NCI-H187 treated with DMSO at 0.1 percent for 48 hours (cell line): ENCODE measurements at places on chromosomes 1 and 21.

DNA sequence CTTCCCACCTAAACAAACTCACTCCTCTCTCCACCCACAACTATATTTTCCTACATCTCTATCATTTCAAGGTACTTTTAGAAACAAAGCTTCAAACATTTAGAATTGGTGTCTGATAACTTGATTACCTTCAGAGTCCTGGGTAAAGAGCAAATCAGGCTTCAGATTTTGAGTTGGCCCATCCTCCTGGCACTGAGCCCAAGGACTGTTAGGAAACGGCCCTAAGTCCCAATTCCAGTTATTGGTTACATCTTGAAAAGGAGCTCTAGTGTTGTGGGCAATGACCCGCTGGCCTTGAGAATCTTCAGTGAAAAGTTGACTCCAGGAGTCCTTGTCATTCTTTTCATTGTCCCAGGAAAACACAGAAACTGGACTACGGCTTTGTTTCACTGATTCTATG, 15.1 kb downstream of the MTFR1L start:
- no peak for DNase-seq

- DNase-seq: no peak
Measured at GRCh38 chr1:184768467-184768866, 13.8 kb upstream of the EDEM3 start.

DNA sequence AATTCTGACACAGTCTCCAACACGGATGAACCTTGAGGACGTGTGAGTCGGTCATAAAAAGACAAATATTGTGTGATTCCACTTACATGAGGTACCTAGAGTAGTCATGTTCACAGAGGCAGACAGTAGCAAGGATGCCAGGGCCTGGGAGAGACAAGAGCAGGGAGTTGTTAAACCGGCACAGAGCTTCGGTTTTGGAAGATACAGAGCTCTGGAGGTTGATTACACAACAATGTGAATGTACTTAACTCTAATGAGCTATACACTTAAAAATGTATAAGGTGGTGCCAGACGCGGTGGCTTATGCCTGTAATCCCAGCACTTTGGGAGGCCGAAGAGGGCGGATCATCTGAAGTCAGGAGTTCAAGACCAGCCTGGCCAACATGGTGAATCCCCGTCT, 37.8 kb upstream of the NEK2 start:
- no peak for DNase-seq

DNA sequence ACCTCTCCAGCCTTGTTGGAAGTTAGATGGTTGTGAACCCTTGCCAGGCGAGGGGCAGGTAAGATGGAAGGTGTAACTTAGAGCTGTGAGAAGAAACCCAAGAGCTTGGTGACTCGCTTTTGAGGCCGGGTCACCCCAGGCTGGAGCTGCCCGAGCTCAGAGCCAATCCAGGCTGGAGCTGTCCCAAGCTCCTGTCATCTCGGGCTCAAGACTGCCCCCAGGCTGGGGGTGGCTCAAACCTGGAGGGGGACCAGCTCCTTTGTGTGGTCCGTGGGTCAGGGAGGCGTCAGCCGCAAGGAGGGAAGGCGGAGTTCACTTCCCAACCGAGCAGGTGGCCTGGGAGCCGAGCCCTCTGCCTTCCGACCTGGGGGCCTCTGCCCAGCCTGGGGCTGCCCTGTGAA, 2.0 kb downstream of the HUNK start:
- no peak for DNase-seq

GRCh38 chr1:31470794-31471315, 57.8 kb downstream of the SERINC2 start:
- DNase-seq: no peak

DNA sequence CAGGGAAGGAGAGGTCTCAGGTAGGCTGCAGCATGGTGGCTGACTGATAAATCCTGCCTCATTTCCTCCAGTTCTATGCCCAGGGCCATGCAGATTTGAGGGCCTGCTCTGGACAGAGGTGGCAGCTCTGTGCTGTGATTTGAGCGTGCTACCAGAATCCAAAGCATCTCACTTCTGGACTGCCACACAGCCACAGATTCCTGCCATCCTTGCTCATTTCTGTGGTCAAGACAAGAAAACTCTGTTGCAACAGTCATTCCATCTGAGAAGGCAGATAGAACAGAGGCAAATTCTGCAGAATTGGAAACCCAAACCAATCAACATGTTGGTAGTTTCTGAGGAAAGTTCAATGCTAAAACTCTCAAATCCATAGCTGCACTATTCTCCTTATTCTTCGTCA, 102.8 kb upstream of the GALNT2 start:
- no peak for DNase-seq

DNA sequence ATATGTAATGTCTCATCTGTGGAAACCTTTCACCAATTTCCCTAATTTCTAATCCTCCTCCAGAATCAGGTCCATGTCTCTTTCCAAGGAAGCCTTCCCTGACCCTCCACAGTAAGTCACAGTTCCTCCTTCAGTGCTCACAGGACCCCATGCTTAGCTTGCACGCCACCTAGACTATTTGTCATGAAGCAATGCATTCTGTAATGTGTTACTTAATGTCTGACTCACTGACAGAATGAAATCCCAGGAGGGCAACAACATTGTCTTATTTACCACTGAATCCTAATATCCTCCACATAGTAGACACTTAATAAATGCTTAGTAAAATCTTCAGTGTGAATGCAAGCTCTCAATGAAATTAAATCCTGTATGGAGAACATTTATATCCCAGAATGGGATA, 245.9 kb upstream of the PLD5 start:
- DNase-seq: no peak

- no peak for DNase-seq
Measured at GRCh38 chr1:2494323-2494693, 18.2 kb downstream of the PLCH2 start.

DNA sequence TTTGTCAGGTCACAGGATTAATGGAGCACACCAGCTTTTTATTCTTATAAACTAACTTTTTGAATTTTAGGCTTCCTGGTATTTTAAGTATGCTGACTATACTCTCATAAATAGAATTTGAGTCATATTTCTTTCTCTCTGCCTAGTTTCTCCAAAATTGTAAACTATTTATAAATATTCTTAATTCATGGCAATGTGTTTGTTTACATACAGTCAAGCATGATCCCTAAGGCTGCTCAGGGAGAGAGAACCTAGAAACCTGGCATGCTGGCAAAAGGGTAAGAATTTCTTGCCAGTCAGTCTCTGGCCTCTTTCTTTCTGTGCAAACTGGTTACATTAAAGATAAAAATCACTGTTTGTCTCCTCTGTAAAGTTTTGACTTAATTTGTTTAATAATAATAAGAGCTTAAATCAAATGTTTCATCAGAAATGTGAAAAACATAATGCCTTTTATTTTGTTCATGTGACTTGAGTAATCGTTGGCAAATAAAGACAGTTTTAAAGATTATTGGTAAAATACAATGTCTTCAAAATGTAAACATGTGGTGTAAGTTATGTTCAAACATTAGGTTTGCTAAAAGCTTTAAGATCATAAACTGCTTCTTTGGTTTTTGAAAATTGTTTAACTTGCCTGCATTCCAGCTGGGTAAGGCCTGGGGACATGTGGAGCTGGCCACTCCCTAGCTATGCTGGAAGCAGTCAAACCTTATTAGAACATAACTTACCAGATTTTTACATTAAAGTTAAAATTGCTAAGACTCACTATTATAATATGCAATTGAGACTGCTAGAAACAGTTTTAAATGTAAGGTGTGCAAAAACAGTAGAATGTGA, 1401.7 kb downstream of the NCAM2 start:
- DNase-seq: no peak

- no peak for DNase-seq
Measured at GRCh38 chr1:77545970-77546369, 136.5 kb downstream of the ZZZ3 start.

DNA sequence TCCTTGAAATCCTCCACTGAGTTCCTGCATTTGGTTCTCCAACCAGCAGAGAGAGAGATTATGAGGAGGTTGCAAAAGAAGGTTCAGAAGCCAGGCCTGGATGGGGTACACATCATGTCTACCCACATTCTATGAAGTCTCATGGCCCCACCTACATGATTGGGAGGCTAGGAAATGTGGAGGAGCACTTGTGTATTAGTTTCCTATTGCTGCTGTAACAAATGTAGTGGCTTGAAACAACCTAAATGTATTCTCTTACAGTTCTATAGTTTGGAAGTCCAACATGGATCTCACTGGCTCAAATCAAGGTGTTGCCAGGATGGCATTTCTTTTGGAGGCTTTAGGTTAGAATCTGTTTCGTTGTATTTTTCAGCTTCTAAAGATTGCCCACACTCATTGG, 134.2 kb upstream of the ZNF648 start:
- DNase-seq: no peak

GRCh38 chr1:204437796-204438570, 26.4 kb upstream of the PPP1R15B start:
- DNase-seq: no peak

- no peak for DNase-seq
Measured at GRCh38 chr21:45806042-45806441, 162.5 kb downstream of the PCBP3 start.

- DNase-seq: no peak
Measured at GRCh38 chr1:20083178-20083944, 13.4 kb downstream of the PLA2G5 start.

- no peak for DNase-seq
Measured at GRCh38 chr1:159752135-159752580, 28.6 kb upstream of the DUSP23 start.

DNA sequence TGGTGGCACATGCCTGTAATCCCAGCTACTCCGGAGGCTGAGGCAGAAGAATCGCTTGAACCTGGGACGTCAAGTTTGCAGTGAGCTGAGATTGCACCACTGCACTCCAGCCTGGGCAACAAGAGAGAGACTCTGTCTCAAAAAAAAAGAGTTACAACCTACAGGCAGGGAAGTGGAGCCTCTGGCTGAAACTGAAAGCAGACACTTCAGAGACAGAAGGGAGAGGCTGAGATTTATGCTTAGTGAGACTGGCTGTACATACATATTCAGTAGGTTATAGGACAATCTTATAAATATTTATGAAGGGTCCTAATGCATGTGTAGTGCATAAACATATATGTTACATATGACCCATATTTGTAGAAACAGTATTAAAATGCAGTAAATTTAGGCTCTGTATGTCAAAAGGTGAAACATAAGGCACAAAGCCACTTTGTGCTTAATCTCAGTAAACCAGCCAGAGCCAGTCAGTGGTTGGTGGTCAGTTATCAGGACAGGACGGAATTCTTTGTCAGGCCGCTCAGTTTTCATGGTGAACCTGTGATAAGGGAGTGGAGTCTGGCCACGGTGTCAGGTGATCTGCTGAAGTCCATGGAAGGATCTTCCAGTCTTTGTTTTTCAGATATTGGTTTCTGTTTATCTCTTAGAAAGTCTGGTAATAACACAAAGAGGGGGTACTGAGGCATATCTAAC, 13.7 kb downstream of the RHEX start:
- no peak for DNase-seq

- no peak for DNase-seq
Measured at GRCh38 chr1:85022700-85023099, 25.6 kb downstream of the MCOLN3 start.

- DNase-seq: no peak
Measured at GRCh38 chr1:8533124-8533523, 215.2 kb downstream of the SLC45A1 start.

- no peak for DNase-seq
Measured at GRCh38 chr1:42684139-42684538, 1.9 kb downstream of the YBX1 start.

DNA sequence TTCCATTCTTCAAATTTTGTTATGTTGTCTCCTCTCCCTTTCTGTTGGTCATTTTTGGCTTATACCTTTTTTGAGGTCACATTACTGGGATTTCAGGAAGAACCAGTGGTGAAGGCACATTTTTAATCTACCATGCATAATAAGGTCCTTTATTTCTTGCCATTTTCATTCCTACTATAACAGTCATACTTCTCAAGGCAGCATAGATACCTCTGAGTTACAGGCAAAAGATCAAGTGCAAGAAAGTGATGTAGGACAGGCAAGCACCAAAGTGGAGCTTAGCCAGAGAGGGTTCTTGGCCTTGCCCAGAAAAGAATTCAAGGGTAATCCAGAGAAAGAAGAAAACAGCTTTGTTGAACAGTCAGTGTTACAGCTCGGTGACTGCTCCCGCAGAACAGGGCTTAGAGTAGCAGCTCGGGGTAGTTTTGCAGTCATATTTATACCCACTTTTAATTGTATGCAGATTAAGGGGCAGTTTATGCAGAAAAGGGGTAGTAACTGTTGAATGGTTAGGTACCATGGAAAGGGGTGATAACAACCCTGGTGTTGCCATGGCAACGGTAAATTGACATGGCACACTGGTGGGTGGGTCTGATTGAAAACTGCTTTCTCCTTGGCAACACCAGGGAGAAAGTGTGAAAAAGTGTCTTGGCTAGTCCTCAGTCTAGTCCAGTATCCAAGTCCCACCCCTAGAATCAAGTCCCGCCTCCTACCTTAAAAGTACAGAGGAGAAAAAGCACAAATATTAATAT, 39.6 kb upstream of the DOCK7 start:
- DNase-seq: no peak

GRCh38 chr1:27979151-27979858, 19.5 kb downstream of the XKR8 start:
- no peak for DNase-seq
